ENCODE measurements at places on chromosomes 4 and X.

GRCh38 chr4:115259642-115260041 is 146.2 kb upstream of the NDST4 start:
- DNase-seq: no peak

- no peak for DNase-seq
These were observed 78.5 kb downstream of the MID1IP1 start for GRCh38 chrX:38879631-38880220.

DNA sequence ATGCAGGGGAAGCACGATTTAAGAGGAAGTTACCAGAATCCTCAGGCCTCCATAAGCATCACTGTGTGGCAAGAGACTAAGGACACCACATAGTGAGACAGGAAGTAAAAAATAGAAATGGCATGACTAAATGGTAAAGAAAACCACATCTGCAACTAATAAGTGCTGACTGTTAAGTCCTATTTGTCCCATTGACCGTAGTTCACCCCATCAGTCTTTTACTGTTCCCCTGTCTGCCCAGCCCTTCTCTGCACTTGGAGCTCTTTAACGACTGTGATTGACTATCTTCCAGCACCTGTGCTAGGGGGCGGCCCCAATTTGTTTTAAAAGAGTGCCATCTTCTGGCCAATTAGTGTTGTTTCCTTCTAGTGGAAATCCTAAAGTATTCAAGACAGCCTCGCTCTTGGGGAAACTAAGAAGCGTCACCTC is 94.2 kb downstream of the MAOA start:
- DNase-seq: peak; percentile 1

GRCh38 chrX:53324085-53324484 is 42.7 kb upstream of the IQSEC2 start:
- DNase-seq: no peak

GRCh38 chr4:114694770-114695169 is 96.2 kb downstream of the UGT8 start:
- DNase-seq: no peak

- DNase-seq: no peak
These were observed 56.5 kb upstream of the CLNK start for GRCh38 chr4:10740891-10741620.

- DNase-seq: no peak
These were observed 395.0 kb upstream of the FAT1 start for GRCh38 chr4:187118602-187119120.

- no peak for DNase-seq
These were observed 2.4 kb upstream of the NSUN7 start for GRCh38 chr4:40747207-40747835.

GRCh38 chr4:110175634-110176033 is 22.8 kb downstream of the ELOVL6 start:
- no peak for DNase-seq

- no peak for DNase-seq
These were observed 25.5 kb upstream of the USO1 start for GRCh38 chr4:75698963-75699228.

DNA sequence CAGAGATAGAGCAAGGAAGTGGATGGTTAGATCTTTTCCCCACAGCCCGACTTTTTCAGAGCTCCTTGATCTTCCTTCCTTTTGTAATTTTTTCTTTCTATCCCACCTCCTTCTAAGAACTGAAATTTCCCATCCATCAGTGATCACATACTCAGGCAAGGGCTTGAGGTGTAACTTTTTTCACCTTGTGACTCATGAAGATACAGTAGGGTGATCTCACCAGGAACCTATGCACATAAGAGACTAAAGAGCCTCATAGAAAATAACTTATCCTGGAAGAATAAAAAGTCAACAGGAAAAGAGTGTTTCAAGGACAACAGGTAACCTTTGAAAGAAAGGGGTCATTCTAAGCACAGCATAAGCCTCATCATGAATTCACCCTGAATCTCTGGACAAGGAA is 131.2 kb upstream of the HCCS start:
- DNase-seq: no peak

DNA sequence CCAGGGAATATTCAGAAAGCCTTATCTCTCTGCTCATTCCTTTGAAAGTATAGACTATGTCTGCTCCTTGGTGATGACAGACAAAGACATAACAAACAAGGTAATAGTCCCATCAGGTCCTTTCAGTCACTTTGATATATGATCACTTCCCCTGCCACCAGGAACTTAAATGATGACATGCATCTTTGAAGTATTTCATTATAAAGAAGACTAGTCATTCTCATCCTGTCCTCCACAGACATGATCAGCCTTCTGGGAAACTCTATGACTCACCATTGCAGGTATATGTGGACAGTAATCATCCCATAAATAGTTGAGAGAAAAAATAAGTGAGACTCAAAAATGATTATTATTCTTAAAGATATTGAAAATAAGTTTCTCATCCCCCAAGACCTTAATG is 117.5 kb upstream of the VCX2 start:
- no peak for DNase-seq

GRCh38 chrX:154546354-154547244 is at the start of gene G6PD:
Gene G6PD, minus strand, starts transcription at chrX:154546846. Its CDS starts 691 bp downstream, at chrX:154546155.
- DNase-seq: peak; percentile 69

DNA sequence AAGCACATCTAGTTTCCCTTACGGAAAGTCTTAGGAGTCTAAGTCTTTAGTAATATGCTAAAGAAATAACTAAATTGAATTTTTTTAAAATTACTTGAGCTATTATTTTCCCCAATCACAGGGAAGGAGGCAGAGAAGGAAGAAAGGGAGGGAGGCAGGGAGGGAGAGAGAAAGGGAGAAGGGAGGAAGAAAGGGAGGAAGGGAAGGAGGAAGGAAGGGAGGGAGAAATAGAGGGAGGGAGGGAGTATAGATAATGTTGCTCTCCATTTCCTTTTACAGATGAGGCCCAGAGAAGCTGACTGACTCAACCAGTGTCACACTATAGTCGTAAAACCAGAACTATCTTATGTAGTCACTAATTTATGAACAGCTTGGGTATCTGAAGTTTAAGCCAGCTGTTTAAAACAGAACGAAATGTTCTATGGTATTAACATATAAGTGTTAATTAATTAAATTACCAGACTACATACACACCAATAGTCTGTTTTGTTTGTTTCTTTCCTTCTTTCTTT is 14.6 kb downstream of the SH3RF1 start:
- DNase-seq: no peak

- DNase-seq: no peak
These were observed 1.5 kb downstream of the MRFAP1 start for GRCh38 chr4:6641971-6642320.
